Cortex of kidney (tissue), 1 donor: ENCODE measurements at places on chromosomes 2 and 18.

DNA sequence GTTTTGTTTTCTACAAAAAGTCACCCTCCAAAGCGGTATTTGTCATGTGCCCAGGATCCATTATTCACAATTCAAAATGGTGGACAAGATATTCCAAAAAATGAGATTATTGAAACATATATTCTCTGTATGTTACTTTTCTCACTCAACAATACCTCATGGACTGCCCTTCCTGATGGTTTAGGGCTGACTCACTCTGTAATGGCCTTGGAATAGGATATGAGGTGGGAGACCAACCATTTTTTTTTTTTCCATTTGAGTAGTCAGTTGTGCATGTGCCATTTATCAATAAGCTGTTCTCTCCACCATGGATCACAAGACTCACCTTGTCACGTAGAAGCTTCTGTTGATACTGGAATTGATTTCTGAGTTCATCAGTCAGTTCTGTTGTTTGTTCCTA lies 64.5 kb downstream of the LYPD6 start:
- DNase-seq, result no peak

DNA sequence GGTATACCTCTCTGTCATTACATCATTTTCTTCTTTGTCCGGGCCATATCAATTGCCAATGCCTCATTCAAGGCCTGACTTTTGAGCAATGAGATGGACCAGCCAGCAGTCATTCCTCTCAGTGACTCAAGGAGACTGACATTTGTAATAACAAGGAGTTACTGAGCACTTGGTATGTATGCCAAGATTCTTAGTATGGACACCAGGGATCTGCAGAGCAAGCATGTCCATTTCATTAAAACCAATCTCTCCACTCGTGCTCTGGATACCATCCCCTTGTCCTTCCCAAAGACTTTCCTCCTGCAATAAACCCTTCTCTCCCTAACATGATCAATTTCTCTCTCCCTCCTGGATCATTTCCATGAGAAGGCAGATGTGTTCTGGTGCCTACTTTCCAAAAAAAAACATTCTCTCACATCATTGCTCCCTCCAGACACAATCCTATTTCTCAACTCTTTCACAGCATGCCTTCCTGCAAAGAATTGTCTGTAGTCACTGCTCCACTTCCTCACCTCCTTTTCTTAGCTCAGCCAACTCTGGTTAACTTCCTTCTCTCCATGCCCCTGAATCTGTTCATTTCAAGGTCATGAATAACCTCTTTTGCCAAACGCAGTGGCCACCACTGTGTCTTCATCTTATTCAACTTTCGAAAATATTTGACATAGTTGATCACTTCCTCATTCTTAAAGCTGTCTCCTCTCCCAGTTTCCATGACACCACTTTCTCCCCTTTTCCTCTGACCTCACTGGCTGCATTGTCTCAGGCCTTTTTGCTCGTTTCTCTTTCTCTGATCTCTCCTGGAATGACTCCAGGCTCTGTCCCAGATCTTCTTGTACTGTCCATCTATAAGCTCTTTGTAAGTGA lies 102.8 kb upstream of the CYP1B1 start:
- DNase-seq, result no peak

- DNase-seq, result no peak
Measured at GRCh38 chr2:73339201-73339600, 45.9 kb upstream of the EGR4 start.

GRCh38 chr2:239196474-239197021 lies 204.3 kb downstream of the HDAC4 start:
- no peak for DNase-seq

DNA sequence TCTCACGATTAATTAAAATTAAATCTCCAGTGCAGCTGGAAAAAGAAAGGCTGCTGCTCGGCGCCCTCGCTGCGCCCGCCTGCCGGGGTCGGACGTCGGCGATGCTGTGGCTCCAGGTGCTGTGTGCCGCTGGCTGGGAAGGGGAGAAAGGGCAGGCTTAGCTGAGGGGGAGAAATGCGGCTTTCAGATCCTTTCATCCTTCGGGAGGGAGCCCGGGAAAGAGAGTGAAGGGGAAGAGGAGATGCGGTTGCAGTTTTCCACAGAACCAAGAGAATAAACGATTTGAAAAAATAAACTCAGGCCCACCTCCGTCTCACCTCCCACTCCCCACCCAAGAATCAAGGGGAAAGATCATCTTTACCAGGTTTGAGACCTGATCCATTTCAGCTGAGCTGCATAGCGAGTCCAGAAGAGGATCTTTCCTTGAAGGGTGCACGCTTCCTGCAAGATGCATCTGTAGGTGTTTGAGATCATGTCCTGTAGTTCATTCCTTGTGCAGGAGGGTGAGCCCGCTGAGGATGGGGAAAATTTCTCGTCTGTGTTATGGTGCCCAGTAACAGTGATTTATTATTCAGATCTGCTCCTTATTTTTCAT lies 495 bp downstream of the TMEM169 start:
- DNase-seq, result no peak

- DNase-seq, result no peak
Measured at GRCh38 chr18:75290737-75291358, 80.3 kb downstream of the TSHZ1 start.

DNA sequence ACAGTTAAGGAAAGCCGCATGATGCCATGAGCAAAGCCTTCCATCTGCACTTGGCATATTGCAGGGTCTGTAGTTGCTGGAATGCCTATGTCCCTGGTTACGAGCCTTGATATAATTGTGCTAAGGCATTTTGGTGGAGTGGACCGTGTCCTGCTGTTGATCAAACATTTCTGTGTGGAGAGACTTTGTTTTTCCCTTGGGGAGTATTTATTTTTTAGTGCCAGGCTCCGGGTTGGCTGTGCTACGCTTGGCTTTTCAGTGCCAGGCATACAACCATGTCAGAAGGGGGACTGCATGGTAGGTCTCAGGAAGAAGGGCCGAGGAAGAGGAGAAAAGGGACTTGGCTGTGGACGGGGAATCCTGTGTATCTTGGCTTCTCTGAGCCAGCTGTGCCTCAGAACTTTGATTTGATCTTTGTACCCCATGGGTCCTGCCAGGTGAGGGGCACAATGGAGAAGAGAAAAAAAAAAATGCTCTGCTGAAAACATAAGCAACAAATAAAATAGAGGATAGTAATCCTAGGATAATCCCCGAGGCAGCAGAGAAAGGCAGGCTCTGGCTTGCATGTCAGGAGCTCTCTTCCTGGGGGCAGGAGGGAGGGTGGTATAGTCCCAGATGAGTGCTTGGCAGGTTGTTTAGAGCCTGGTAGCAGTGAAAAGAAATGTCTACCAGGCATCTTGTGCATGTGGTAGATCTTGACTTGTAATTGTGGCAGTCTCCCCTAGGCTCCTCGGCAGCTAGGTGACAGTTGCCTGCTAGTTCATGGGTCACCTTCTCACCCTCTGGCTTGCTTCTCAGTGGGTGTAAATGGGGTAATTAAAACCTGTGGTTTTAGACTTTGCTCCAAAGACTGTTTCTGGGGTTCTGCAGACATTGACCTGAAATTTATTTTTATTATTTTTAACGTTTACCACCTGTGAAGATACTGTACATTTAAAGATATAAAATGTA lies 233.0 kb downstream of the NEDD4L start:
- no peak for DNase-seq

DNA sequence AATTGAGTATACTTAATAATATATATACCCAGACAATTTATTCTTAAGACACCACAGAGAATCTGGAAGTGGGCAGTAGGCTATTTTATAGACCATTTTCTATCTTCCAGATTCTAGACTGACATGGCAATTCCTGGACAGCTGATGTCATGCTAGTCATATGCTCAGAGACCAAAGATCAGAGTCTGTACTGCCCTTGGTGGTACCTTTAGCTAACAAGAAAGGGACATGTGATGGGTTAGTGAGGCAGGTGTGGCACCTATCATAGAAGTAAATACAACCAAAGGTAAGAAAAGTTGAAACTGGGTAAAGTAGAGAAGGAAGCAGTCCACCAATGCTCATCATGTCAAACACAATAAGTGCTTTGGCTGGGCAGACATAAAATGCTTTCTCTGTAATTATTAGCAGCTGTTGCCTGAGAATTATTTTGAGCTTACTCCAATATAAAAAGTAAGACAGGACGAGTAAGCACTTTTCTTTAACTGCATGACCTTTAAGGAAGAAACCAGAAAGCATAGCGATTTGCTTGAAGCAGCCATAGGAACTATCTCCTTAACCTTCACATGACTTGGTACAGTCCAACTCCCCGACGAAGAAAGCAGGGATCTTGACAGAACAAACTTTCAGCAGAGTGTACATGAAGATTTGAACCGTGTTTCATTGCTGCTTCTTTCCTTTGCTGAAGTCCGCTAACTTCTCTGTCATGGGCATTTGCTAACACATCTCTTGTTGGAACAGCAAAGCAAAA lies 47.1 kb downstream of the SLC40A1 start:
- no peak for DNase-seq

- no peak for DNase-seq
Measured at GRCh38 chr2:30492619-30493018, 45.6 kb downstream of the LCLAT1 start.

GRCh38 chr2:8546612-8547283 lies 135.1 kb upstream of the ID2 start:
- no peak for DNase-seq

DNA sequence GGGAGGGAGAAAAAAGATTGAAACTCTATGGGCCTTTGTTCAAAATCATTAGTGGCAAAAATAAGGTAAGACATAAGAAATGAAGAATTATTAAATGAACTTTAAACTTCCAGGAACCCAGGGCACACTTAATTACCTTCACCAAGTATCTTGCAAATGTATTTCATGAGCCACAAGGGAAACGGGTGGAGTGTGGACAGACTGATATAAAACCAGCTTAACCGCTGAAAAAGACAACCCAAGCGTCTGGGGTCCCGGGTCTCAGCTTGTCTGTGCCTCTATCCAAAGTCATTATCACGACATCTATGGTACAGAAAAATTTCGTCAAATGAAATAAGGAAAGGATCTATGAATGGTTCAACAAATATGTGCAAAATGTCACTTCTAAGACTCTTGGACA lies 13.9 kb upstream of the MBOAT2 start:
- no peak for DNase-seq

GRCh38 chr2:86054535-86055082 lies 51.1 kb downstream of the POLR1A start:
- no peak for DNase-seq

GRCh38 chr2:226794196-226794661 lies 5.4 kb downstream of the IRS1 start:
- DNase-seq, result no peak

DNA sequence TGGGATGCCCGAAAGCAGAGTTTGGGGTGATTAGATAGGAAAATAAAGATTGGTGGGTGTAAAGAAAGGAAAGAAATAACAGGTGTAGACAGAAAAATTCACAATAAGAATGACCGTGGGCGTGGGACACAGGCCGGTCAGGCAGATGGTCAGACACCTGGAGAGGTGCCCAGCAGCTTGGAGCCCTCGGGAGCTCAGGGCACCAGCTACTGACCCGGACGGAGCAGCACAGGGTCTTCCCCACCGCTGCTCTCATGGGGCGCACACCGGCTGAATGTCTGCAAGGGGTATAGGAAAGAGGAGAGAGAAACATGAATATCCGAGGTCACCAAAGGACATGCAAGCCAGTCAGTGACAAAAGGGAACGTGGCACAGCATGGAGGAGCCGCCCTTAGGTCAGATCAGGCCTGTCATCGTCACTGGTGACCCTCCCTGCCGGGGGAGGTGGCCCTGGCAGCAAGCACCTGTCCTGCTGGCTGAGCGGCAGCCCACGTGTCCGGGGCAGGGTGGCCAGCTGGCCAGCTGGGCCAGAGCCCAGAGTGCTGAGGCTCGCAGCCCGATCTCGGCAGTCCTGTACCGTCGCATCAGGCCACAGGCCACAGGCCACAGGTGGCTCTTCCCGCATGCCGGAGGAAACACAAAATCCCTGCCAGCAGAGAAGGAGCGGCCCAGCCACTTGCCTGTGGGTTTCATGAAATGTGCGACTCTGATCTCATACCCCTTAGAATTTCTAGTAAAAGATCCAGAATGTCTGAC lies 112.0 kb upstream of the NDUFV2 start:
- DNase-seq, result no peak

DNA sequence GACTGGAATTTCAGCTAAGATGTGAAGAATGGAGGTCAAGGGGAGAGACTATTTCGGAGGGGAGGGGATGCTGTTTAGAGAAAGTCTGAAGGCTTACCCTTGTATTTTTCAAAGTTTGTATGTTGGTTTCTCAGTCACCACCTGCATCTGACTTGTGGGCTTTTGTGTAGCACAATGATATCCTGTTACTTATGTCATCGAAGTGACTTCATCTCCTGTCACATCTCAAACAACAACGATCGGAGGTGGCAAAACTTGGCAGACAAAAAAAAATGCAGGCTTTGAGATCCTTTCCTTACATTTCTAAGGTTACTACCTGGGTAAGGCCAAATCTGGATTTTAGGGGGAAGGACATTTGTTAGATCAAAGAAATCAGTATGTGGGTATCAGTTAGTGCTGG lies 11.7 kb upstream of the CXCR4 start:
- no peak for DNase-seq

DNA sequence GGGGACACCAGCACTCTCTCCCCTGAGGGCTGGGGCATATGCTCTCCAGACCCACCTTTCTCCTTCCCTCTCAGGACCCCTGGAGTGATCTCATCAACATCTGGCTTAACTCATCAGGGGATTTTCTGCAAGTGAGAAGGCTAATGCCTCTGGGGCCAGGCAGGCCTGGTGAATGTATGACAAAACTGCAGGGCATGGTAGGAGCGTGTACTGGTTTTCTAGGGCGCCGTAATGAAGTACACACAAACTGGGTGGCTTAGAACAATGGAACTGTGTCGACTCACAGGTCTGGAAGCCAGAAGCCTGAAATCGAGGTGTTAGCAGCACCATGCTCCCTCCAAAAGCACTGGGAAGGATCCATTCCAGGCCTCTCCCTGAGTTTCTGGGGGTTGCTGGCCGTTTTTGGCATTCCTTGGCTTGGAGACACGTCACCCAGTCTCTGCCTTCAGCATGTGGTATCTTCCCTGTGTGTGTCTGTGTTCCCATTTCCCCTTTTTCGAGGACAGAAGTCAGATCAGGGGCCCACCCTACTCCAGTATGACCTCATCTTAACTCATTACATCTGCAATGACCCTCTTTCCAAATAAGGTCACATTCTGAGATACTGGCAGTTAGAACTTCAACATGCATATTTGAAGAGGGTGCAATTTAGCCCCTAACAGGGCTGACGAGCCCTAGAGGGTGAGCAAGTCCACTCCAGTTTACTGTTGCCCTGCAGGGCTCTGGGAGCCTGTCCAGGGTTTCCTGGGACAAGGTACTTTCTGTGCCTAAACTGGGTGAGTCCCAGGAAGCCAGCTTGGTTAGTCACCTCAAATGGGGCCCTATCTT lies 45.5 kb upstream of the CAB39 start:
- DNase-seq, result no peak

GRCh38 chr2:135728064-135728743 lies 13.5 kb upstream of the UBXN4 start:
- DNase-seq, result no peak

DNA sequence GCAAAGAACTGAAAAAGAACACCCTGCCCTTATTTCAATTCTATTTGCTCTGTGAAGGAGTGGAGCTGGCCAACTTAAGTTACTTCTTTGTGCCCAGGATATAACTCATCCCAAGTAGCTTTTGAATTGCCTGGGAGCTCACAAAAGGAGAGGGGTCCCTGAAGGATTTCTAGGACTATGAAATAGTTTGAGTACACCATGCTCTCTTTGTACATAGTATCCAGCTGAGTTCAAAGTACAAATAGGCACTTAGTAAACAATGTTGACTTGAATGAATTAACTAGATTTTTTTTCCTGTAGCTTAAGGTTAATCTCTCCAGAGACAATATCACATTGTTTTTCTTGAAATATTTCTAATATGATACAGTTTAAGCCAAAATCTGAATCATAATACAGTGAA lies 47.7 kb downstream of the ZC3H15 start:
- no peak for DNase-seq
